NCI-H1092 treated with DMSO at 0.1 percent for 48 hours (cell line): ENCODE measurements at places on chromosomes 7 and 10.
A peak's percentile ranks its signal among the peaks of the same experiment; 100 is the strongest.

DNA sequence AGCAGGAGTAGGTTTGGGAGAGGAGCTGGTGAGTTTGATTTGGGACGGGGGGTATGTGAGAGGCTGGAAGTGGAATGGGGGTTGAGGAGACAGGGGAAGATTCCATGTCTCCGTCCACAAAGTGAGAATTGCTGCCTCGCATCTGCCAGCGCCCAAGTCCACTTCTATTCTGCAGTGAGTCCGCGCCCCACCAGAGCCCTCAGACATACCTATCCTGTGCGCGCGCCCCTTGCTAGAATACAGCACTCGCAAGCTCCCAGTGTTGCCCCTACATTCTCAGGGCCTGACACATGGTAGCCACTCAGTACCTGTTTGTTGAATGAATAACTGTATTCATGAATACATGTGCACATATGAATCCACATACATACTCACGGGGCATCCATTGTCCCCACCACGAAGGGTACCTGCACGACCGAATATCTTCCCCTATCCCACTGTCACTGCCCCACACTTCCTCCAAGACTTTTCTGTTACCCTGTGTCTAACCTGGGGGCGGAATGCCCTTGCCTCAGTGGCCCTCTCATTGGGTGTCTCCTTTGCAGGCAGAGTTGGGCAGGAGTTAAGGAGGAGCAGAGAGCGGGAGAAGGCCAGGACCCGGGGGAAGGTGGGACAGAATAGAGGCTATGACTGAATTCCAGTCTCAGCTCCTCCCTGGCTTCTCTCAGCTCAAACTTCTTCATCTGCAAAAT is 19.9 kb downstream of the POLL start:
- DNase-seq = no peak

GRCh38 chr7:24737281-24737680 is 20.0 kb downstream of the GSDME start:
- no peak for DNase-seq

GRCh38 chr10:119288574-119289001 is 81.2 kb downstream of the GRK5 start:
- no peak for DNase-seq

- no peak for DNase-seq
Observed at GRCh38 chr7:33666531-33666930, 238.8 kb upstream of the BMPER start.

DNA sequence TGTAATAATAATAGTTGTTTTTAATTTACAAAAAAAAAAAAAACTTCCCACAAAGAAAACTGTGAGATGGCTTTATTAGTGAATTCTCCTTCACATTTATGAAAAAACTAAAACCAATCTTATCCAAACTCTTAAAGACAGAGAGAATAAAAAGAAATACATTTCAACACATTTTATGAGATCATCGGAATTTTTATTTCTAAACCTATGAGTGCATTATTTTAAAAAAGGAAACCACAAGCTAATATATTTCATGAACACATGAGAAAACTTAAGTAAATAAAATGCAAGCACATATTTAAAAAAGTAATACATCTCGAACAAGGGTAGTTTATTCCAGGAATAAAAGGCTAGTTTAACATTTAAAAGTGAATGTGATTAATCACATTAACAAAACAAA is 31.5 kb downstream of the C7orf25 start:
- no peak for DNase-seq

DNA sequence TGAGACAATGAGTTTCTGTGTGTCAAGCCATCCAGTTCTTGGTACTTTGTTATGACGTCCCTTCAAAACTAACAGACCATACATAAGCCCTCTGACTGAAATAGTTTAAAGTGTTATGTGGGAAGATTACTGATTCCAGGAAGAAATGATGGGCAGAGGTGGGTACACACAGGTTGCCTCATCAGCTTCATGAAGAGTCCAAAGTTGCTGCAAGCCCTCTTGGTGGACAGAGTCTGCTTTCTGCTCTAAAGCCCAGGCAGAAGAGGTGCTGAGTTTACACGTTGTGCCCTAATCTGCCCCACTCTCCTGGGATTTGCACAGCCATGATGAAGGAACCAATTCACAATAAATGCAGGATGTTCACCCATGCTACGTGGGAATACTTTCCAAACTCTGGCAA is 187.4 kb downstream of the PARD3 start:
- DNase-seq = no peak

DNA sequence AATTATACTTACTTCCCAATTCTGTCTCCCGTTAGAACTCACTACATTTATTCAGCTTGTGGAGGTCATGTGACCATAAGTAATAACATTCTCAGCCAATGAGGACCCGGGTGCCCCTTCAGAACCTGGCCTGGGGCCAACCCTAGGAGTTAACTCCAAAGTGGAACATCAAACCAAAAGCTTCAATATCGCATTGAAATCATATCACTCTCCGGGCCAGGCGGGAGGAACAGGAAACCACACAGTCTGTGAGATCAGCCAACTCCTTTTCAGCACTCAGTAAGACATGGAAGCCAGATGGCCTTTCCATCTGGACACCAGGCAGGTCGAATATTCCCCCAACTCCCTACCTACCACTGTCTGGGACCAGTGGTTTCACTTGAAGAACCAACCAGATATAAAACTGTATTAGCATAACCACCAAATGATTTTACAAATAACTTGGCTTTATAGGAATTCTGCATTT is 5.5 kb downstream of the CREB3L2 start:
- DNase-seq = no peak

GRCh38 chr10:119546009-119546408 is 3.5 kb upstream of the RGS10 start:
- no peak for DNase-seq

DNA sequence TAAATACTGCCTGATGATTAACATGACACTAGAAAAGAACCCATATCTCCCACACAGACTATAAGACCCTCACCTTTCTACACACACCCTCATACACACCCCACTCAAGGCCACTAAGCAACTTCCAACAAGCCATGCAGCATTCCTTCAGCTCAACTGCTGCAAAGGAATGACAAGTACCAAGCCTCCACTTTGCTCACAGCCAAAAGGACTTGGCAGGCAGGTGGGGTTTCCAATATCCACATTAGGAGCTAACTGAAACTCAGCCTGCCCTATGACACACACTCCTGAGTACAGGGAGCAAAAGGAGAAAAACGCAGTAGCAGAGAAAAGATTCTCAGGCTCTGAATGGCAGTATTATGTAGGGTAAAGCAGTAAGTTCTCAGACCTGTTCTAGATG is 13.4 kb downstream of the USP54 start:
- no peak for DNase-seq

GRCh38 chr10:84158061-84158460 is 15.5 kb upstream of the GPR15LG start:
- DNase-seq = no peak

DNA sequence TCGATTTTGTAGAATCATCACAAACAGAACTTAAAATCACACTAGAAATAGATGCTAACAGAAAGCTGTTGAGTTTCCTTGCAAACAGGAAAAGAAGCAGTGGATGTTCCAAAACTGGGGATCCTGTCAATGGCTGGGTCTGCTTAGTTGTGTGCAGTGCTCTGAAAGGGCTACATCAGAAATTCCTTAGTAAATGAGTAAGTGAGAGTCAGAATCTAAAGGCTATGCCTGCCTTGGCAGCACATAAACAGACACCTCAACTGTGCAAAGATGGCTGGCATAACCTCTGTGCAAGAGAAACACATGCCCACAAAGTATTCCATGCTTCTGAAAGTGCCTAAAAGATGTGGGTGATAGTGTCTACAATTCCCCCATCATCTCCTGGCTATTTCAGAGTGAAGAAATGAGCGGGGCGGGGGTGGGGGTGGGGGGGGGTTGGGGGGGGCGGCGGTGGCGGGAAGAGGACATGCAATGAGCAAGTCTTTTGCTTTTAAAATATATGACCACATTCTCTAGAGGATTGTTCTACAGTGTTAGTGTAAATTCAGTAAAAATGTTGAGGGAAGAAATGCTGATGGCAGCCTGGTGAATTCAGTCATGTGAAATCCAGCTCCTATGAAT is 138.1 kb upstream of the LAMB4 start:
- DNase-seq = no peak

GRCh38 chr10:29610876-29611647 is 23.7 kb downstream of the SVIL start:
- DNase-seq = no peak

- no peak for DNase-seq
Observed at GRCh38 chr10:117551330-117552155, 9.0 kb downstream of the EMX2 start.

DNA sequence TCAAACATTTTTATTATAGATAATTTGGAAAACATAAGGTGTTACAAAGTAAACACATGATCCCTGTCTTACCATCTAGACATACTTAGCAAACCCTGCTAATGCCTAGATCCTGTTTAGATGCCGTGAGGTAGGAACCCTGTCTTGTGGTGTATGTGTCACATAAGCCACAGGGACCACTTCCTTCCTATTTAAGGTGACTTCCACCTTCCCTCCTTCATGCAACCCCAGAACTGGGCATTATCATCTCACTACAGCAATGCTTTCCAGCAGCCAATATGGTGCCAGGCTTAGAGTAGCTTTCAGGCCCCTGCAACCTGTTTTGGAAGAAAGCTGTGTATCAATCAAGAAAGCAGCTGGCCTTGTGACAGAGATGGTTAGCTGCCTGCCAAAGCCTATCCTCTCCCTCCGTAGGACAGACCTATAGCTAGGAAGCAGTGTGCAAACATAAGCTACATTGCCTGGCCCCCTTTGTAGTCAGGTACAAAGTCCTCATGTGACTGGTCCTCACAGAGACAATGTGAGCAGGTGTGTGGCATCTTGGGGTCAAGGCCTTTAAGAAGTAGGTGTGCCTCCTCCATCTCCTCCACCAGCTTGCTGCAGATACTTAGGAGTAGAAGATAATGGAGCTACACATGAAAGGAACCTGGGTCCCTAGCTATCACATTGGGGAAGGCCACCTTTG is 146.8 kb downstream of the SPAG6 start:
- DNase-seq = no peak

GRCh38 chr10:34213193-34213804 is 601.8 kb downstream of the PARD3 start:
- no peak for DNase-seq

DNA sequence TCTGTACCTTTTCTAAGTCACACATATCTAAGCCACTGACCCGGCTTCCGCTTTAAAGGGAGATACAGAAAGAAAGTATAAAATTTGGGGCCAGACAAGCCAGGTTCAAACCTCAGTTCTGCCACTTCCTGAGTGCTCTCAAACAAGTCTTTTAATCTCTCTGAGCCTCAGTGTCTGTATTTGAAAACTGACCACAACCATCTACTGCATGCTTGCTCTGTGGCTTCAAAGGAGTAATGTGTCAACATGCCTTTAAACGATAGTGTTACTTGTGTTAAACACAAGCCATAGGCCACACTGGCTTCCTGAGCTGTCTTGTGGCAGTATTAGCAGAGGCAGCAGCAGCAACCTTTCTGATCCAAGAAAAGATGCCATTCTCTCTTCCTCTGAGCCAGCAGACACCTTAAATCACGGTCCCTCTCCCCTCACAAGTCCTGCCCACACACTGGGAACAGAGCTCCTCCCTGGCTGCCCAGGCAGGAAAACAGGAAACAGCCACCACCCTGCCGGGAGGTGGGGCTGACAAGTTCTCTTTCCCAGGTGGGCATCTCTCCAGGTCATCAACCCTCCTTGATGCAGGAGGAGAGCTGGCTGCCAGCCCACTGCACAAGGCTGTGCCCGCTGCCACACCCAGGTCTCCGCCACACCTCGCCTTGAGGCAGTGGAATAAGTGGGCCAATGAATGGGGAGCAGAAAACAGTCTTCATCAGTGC is 10.7 kb downstream of the HIP1 start:
- DNase-seq = peak; percentile 44

DNA sequence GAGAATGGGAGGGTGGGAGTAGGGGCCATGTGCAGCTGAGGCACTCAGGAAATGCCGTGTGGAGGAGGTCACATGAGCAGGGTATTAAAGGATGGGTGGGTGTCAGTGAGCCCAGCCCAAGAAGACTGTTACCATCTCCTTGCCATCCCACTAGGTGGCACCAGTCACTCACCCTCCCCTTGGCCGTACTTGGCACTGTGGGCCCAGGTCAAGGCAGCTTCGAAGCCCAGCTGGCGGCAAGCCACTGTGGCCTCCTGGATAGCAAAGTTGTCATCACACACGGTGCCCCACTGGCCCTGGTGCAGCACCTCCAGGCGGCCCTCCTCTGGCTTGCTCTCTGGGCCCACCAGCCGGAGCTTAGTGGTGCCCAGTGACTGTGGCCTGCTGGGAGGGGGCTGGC is 5.4 kb downstream of the LOXL4 start:
- no peak for DNase-seq

GRCh38 chr7:137269240-137269639 is 74.3 kb downstream of the PTN start:
- no peak for DNase-seq

DNA sequence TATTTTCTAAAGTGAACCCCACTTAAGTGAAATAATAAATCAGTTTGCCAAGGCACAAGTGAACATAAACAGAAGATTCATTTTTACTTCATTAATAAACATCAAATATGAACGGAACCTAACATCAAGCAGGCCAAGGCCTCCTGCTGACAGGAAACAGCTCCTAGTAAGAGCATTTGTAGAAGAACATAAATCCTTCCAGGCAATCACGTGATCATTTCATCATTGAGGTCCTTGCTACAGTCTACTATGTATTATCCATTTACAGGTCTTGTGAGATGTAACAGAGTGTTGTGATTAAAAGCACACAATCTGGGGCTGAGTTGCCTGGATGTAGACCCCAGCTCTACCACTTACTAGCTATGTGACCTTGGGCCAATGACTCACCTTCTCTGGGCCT is 70.6 kb downstream of the CALD1 start:
- no peak for DNase-seq

DNA sequence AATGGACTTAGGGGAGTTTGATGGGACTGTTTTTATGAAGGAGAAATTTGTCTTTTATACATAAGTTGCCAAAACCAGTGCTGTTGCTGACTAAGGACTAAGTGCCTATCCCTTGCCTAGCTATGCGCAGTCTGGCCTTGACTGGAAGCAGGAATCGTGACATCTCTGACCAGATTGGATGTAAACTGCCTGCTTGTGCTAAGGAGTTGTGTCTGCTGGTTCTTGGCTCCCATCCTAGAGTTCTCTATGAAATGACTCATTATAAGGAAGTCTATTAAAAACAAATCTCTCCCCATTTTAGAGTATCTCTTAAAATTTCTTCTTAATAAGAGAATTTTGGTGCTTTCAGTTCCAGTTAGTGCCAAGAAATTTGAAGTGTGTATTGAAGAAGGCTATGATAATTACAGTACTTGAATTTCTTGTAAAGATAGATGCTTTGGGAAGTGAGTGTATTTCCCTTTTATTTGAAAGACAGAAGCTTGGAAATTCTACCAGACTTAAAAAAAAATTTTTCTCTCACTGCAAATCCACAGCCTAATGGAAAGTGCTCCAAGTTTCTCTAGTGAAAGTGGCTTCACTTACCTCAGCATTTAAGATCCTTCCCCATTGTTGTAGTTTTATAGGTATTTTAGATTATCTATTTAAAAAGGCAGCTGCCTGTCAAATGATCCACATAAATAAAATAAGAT is 77.6 kb downstream of the BICC1 start:
- DNase-seq = no peak

- DNase-seq = no peak
Observed at GRCh38 chr10:27911539-27911938, 87.3 kb downstream of the ODAD2 start.
